Activated CD4-positive, alpha-beta memory T cell treated with anti-CD3 and anti-CD28 coated beads for 36 hours (primary cell): ENCODE measurements at places on chromosomes 2 and 18. TPM values are rescaled to one million over a fixed set of nuclear protein-coding genes. Genes with fewer than 3 reads are reported as not detected.

- no peaks in the 10 kb centered on the region for H3K4me1 ChIP-seq
- no peak overlapping the region for H3K4me3 ChIP-seq
- H3K27me3 ChIP-seq: no peaks in the 10 kb centered on the region
- no peak for DNase-seq
Measured at GRCh38 chr2:150609831-150610582, 122.5 kb upstream of the RND3 start.

ARL4C gene
- 44.4 TPM for total RNA-seq

- H3K4me1 ChIP-seq: no peaks in the 10 kb centered on the region
- no peaks in the 10 kb centered on the region for H3K27me3 ChIP-seq
- DNase-seq: no peak
- no peaks in the 10 kb centered on the region for H3K36me3 ChIP-seq
- H3K27ac ChIP-seq: no peak overlapping the region
Measured at GRCh38 chr2:52970642-52971041, 797.0 kb upstream of the CHAC2 start.

- DNase-seq: no peak
- H3K27ac ChIP-seq: no peak overlapping the region
- H3K4me3 ChIP-seq: no peak overlapping the region
- no peaks in the 10 kb centered on the region for H3K4me1 ChIP-seq
Measured at GRCh38 chr2:170660409-170660808, 54.7 kb upstream of the SP5 start.

LHCGR gene
- total RNA-seq: not detected

C1GALT1C1L gene
- not detected for total RNA-seq

IL1A gene
- 16.4 TPM for total RNA-seq

AMER3 gene
- total RNA-seq: not detected

- no peak overlapping the region for H3K4me3 ChIP-seq
- no peaks in the 10 kb centered on the region for H3K27me3 ChIP-seq
- no peaks in the 10 kb centered on the region for H3K36me3 ChIP-seq
- H3K27ac ChIP-seq: no peak overlapping the region
Measured at GRCh38 chr18:50629148-50629631, 69.3 kb downstream of the MAPK4 start.

- no peak overlapping the region for H3K27ac ChIP-seq
- no peak for DNase-seq
- peaks cover 24% of the 10 kb centered on the region for H3K36me3 ChIP-seq
- H3K27me3 ChIP-seq: no peaks in the 10 kb centered on the region
Measured at GRCh38 chr2:99430614-99431291, 59.1 kb downstream of the REV1 start.
